ENCODE measurements at places on chromosomes 1 and 21.

DNA sequence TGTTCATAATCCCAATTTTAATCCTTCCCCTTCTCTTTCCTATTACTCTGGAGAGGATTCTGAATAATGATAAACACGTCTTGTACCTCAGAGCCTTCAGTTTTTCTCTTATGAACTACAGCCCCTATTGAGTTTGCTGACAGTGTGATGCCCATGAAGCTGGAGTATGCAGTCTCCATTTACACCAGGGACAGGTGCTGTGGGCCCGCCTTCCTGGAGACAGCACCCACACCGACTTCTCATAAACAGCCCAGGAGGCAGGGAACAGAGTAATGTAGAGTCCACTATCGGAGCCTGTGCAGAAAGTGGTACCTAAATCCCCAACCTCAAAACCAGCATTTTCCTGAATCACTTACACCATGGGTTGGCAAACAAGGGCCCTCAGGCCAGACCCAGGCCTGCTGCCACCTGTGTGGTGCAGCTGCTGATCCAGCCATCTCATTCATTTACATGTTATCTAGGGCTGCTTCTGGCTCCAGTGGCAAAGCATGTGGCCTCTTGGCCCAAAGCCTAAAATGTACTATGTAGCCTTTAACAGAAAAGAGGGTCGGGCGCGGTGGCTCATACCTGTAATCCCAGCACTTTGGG is 95.1 kb upstream of the KRTAP19-8 start:
- no peak for DNase-seq

DNA sequence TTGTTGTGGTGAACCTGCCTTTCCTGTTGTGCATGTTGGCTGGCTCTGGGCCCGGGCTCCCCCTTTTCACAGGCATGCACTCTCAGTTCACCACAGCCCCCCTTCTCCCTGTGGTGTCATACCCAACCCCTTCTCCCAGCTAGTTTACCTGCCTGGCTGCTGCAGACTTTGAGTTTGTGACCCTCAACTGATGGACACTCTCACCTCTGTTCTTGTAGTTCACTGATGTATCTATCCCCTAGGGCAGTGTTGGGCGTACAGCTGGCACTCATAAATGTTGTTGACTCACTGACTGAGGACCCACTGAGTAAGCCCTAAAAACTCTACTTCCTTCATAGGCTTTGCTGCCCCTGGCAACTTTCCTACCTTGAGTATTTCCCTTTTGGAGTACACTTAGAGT is 54.9 kb downstream of the WDR64 start:
- no peak for DNase-seq

DNA sequence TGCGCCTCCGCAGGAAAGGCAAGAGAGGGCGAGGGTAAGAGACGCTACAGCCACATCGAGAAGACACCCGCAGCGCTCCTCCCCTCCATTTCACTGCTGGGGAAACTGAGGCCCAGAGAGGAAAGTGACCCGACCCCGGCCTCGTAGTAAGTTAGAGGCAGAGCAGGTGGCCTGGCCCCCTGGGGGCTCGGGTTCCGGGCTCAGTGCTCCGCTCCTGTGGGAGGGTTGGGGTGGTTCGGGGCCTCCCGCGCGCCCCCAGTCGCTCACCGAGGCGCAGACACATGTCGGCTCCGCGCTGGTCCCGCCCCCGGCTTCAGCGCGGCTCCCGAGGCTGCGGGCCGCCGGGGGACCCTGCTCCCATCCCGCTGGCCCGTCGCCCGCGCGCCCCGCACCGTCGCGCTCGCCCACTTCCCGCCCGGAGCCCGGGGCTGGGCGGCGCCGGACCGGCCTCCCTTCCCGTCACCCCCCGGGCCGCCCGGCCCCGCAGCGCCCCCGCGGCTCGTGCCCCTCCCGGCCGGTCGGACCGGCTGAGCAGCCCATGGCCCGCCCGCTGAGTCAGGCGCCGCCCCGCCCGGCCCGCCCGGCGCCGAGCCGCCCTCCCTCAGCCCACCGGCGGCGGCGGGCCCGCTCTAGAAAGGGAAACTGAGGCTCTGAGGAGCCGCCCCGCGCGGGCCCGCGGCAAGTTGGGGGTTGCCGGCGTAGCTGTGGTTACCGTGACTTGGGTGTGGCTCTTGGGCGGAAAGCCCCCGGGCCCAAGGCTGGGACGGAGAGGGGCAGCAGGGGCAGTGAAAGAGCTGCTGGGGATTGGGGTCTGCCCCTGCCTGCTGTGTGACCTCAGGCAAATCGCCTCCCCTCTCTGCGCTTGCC is at the start of gene TMEM54:
Gene TMEM54 (minus strand): TSS at position 434 of the 867 bp plus-strand sequence. CDS start 151 bp downstream, at position 283.
- no peak for DNase-seq

- no peak for DNase-seq
Observed at GRCh38 chr1:43422995-43423671, 30.6 kb downstream of the HYI start.

- no peak for DNase-seq
Observed at GRCh38 chr1:182003953-182004586, 57.4 kb downstream of the ZNF648 start.

GRCh38 chr1:163842571-163842970 is 520.8 kb downstream of the NUF2 start:
- DNase-seq: no peak
